Liver (tissue), 10 donors: ENCODE measurements at places on chromosomes 5 and 9.

GRCh38 chr5:58459146-58460001, 512 bp downstream of the PLK2 start:
- H3K27me3 ChIP-seq, result no peaks in the 10 kb centered on the region
- no peaks in the 10 kb centered on the region for H3K36me3 ChIP-seq
- peak overlapping the region; percentile 68 for H3K4me3 ChIP-seq
- peak; percentile 36 for DNase-seq
- peak overlapping the region; percentile 87 for H3K27ac ChIP-seq
- H3K4me1 ChIP-seq, result peaks cover 14% of the 10 kb centered on the region

DNA sequence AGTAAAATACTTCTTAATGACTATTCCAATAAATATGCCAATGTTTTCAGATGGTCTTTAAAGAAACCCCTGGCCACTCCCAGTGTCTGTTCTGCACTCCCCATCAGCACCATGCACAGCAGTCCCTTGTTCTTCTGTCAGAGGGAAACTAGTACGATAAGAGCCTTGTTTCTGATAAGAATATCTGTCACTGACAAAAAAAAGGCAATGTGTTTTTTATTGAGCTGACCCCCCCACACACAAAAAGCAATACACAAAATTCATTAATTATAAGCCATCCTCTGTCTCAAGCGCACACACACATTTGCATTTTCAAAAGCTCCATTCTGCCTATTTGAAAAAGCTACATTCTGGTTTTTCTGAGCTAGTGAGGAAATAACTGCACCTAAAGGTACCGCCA, 119.1 kb downstream of the ENC1 start:
- DNase-seq, result no peak
- H3K4me1 ChIP-seq, result no peaks in the 10 kb centered on the region
- no peak overlapping the region for H3K27ac ChIP-seq
- no peak overlapping the region for H3K4me3 ChIP-seq
- no peaks in the 10 kb centered on the region for H3K36me3 ChIP-seq

DNA sequence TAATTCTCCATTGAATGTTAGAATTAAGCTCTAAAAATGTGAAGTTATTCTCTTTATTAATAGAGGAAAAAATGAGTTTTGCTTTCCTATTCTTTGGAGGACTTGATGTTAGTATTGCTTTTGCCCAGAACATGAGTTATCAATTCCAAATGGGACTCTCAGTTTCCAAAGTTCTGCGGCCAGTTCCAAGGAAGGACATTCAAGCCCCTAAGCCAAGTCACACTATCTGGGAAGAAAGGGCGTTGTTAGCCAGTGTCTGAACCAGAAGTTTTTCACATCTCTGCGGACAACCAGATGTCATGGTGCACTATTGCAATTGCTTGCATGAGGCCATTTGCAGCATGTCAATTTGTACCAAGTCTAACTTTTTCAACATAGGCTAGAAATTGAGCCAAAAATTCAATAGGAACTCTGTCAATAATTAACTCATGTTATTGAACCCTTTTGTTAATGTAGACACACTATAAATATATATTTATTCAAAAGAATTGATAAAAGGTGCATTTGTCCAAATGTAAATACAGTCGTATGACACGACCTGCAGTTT, 183.3 kb upstream of the PIK3R1 start:
- H3K4me1 ChIP-seq, result peaks cover 16% of the 10 kb centered on the region
- H3K4me3 ChIP-seq, result no peak overlapping the region
- H3K27me3 ChIP-seq, result no peaks in the 10 kb centered on the region
- H3K36me3 ChIP-seq, result no peaks in the 10 kb centered on the region
- DNase-seq, result no peak

- no peak overlapping the region for H3K4me3 ChIP-seq
Observed at GRCh38 chr5:2000591-2000990, 117.9 kb upstream of the IRX4 start.

DNA sequence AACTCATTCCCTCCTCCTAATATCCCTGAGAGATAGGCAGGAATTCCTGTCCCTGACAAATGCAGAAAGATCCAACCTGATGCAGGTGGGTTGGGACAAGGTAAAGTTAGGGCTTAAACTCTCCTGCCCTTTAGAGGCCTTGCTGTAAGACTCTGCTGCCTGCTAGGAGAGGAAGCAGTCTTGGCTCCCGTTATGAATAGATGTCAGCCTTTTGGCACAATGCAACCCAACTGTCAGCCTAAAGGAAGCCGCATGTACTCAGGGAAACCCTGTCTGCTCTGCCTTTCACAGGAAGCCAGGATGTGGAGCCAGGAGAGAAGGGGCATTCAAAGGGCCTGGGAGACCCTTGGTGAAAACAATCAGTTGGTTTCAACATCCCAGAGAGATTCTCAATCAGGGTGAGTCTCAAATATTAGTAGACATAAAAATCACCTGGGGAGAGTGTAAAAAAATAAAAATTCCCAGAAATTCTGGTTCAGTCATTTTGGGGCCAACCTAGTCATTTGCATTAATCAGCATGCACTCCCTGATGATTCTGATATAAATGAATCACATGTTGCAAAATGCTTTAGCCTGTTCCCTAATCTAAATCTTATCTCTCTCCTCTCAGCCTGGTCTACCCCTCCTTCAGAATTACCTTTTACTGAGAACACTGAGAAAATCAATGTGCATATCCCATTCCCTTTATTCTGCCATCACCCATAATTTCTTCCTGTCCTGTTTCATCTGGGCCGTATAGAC, 136.2 kb upstream of the TRIM32 start:
- no peak for DNase-seq
- H3K4me1 ChIP-seq, result peaks cover 27% of the 10 kb centered on the region
- H3K4me3 ChIP-seq, result no peak overlapping the region

GRCh38 chr9:81150016-81150625, 539.2 kb downstream of the TLE1 start:
- no peaks in the 10 kb centered on the region for H3K4me1 ChIP-seq
- no peaks in the 10 kb centered on the region for H3K27me3 ChIP-seq
- H3K27ac ChIP-seq, result no peak overlapping the region
- no peak for DNase-seq
